ENCODE measurements at places on chromosomes 4 and X.

- DNase-seq: no peak
Observed at GRCh38 chr4:55466001-55466400, 70.2 kb downstream of the TMEM165 start.

DNA sequence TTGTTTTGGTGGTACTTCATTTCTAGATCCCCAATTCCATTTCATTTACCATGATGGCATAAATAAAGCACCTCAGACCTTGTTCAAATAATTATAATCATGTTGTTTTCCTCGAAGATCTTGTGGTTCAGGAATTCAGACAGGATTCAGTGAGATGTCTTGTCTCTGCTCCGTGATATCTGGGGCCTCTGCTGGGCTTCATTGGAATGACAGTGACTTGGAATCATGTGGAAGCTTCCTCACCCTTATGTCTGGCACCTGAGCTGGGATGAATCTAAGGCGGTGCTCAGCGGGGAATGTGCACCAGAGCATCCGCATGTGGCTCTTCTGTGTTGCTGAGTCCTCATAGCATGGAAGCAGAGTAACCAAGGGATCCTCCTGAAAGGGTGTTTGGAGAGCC is 132.2 kb downstream of the VEGFC start:
- no peak for DNase-seq

DNA sequence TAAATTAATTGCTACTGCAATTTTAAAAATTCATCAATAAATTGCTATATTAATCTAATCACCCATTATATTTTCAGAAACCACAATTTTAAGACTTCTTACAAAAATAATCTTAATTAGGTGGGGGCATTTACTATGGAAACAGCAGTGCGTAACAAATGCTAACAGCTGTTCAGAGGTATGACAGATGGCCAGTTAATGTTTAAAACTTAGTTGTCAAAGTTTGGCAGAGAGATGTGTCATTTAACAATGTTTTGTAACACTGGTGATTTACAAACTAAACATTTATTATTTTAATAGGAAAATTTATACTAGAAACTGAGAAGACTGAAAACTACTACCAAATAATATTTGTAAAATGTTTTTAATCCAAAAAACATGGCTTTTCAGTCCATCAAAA is 85.2 kb upstream of the GPR34 start:
- DNase-seq: no peak

GRCh38 chr4:138788267-138788790 is 227.3 kb upstream of the NOCT start:
- DNase-seq: no peak

- DNase-seq: peak; percentile 60
Observed at GRCh38 chr4:146521541-146522097, at the start of gene SLC10A7. TSS of gene SLC10A7 (minus strand) at chr4:146521940. CDS start at chr4:146521717, 223 bp downstream.

GRCh38 chrX:133403984-133404383 is 11.3 kb downstream of the GPC4 start:
- no peak for DNase-seq
